ENCODE measurements at places on chromosomes 4 and X.

DNA sequence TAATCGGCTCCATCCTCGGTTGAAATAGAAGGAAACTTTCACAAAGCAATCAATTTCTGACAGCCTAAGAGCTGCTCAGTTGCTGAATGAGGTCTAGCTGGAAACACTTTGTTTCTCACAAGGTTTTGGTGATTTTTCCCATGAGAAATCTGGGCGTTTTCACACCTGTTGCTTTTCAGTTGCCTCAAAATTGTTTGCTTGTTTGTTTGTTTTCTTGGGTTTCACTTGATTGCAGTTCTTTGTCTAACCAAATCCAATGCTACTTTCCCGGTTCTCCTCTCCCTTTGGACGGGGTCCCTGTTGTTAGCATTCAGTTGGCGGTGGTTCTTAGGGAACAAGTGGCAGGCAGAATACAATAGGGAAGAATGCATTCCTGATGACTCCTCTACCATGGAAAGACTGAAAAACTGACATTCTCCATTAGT lies 135.5 kb downstream of the PALLD start:
- DNase-seq, result no peak

- DNase-seq, result no peak
Observed at GRCh38 chrX:28697732-28698131, 110.5 kb downstream of the IL1RAPL1 start.

DNA sequence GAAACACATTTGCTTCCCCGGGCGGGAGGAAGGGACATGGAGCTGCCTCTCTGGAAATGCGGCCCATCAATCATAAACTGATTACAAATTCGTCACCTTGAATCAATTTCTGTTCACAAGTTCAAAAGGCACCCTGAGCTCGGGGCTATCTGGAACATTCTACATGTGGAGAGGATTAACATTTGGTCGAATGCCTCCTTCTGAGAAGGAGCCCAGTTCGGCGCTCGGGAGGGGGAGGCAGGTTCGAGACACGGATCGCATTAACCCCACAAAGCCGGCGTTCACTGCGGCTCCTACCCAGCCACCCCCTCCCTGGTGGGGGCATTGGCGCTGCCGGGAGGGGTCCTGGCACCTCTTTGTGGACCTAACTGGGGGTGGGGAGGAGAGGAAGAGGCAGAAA lies 108.0 kb downstream of the CPZ start:
- DNase-seq, result no peak

DNA sequence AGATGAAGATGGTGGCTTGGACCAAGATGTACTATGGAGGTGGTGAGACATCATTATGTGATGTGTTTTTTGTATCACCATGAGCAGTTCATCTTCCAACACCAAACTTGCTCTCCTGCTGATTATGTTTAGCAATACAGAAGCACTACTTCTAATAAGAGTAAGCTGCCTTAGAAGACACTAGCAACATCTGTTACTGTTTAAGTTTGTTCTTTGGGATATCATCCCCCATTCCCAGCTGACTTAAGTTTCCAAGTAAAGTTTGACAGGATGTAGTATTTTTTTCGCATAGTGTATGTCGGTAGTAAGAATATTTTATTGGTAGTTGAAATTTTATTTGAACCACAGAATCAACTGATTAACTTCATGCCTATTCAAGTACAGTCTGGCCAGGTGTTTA lies 123.5 kb upstream of the BMPR1B start:
- no peak for DNase-seq

DNA sequence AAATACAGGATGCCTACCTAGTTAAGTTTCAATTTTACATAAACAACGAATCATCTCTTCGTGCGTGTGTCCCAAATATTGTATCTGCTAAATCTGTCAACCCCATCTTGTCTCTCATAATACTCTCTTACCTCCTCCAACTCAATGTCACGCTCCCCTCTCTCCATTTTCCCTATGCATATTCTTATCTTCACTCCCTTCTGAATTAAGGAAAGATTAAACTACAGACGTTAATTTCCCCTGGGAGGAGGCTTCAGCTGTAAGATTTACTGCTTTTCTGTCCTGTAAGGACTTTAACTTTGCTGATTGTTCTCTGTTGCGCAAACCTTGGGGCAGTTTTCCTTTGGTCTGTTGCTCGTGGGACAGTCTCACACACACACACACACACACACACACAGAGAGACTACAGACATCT lies 455 bp upstream of the ABCB7 start:
- no peak for DNase-seq

- DNase-seq, result no peak
Observed at GRCh38 chr4:154560419-154560801, 2.4 kb upstream of the FGB start.

- DNase-seq, result no peak
Observed at GRCh38 chrX:23369027-23369426, 34.4 kb downstream of the PTCHD1 start.

- DNase-seq, result no peak
Observed at GRCh38 chr4:126843492-126844067, 789.2 kb upstream of the INTU start.

DNA sequence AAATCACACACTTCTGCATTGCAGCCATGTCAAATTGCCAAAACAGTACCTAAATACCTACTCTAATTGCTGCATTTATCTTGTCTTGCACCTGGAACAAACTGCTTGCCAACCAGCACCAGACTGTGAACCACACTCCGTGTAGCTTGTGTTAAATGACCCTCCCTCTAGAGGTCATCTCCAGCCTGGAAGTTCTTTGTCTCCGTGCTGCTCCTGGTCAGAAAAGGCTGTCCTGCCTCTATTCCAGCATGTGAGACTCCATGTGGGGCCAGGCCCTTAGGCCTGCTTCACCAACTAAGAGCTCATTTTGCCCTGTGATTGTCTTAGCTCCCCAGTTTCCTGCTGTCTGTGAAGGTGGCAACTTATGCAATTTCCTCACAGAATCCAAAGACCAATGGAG lies 28.3 kb downstream of the CNGA2 start:
- DNase-seq, result no peak

DNA sequence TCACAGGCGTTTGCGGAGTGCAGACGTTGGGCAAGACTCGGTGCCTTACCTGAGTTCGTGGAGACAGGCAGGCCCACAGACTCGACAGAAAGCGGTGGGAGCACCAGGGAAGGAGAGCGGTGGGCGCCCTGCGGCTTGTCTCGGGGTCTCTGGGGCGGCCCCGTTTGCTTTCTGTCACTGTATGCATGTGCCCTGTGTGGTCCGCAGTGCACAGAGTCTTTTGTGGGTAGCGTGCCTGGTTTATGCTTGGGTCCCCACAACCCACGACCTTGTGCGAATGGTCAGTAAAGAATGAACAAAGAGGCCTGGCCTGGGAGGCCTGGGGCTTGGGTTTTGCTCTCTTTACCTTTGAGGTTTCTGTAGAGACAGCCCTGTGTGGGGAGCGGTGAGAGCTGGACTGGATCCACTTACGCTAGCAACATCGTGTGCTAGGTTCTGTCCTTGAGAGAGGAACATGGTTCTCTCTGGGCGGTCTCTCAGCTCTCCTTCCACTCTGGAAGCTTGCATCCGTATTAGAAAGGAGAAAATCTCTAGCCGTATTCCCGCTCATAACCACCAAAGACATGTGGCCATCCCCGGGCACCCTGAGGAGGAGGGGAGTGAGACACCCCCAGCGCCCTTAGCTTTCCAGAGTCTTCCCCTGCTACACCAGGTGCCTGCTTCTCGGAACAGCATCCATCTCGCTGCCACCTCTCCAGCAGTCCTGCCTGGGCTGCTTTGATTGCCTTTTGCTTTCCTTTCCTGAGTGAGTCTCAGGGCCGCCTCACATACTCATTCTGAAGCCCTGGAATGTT lies 1.2 kb downstream of the TADA2B start:
- DNase-seq, result no peak

DNA sequence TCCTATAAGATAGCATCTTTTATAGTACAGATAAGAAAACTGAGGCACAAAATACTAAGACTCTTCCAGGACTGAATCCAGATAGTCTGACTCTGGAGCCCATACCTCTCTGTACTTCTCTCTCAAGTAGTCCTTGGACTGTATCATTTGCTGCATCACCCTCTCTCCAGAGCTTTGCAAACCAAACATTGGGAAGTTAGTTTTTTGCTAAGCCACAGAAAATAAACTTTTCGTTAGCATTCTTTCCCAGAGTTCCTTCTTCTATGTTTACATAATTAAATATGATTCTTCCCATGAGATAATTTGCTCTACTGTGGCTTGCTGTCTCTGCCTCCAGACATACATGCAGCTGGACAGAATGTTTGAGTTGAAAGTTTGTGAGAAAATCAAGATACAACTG lies 22.0 kb downstream of the PPEF2 start:
- DNase-seq, result no peak

GRCh38 chr4:14856062-14856933 lies 146.0 kb upstream of the CPEB2 start:
- no peak for DNase-seq

GRCh38 chr4:168118116-168118655 lies 25.8 kb downstream of the ANXA10 start:
- no peak for DNase-seq

DNA sequence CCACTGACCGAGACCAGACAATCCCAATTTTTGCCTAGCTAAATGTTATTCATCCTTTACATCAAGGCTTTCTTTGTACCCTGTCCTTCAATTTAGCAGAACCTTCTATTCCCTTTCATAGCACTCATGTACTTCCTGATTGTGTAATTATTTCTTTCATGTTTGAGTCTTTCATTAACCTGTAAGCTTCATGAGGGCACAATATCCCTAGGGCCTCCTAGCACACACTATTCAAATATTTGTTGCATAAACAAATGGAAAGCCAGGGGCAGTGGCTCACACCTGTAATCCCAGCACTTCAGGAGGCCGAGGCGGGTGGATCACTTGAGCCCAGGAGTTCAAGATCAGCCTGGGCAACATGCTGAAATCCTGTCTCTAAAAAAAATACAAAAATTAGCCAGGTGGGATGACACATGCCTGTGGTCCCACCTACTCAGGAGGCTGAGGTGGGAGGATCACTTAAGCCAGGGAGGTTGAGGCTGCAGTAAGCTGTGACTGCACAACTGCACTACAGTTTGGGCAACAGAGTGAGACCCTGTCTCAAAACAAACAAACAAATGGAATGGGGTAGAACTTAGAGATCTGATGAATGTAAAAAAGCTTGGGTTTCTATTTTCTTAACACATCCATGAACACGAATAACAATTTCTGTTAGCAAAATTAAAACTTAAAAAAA lies 59.0 kb downstream of the SAT1 start:
- DNase-seq, result no peak

GRCh38 chrX:13598877-13599276 lies 29.5 kb downstream of the EGFL6 start:
- no peak for DNase-seq

DNA sequence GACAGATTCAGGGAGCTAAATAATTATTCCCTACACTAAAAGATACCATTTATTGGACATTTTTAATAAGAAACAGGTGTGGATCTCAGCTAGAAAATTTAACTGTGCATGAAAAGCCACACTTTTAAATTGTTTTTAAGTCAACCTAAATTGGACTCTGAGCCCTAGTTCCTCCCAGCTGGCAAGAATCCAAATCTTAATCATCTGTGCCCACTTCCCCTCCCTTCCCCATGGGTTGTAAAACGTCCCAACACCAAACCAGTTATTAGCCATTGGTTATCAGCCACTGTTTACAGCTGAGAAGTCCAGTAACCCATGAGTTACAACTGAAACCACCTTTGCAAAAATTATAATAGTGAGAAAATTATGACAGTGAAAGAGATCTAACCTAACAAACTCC lies 125.6 kb upstream of the S100G start:
- DNase-seq, result no peak

DNA sequence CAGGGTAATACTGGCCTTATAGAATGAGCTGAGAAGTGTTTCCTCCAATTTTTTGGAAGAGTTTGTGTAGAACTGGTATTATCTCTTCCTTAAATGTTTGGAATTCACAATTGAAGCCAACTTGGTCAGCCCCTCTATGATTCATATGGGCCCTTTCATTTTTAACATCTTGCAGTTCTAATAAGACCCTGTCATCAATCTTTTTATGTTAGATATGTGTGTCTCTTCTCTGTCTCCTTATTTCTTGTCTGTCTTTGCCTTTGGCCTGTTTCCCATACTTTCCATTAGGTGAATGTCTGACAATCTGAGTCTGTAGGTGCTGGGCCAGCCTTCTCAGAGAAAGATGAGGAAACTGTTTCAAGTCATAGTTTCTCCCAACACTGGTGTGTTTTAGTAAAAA lies 88.7 kb downstream of the SLC16A2 start:
- no peak for DNase-seq

DNA sequence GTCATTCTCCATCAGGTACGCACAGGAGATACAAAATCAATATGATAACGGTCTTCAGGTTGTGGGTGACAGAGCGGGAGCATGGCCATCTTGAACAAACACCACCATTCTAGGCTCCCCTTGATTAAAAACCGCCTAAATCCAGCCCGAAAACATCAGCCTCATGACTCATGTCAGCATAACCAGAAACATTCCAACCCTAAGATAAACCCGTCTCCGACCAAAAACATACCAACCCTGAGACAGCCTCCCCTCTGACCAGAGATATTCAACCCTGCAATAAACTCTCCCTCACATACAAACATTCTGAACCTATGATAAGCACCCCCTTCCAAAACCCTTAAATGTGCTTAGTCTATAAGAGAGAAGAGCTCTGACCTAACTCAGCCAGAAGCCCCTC lies 157.9 kb downstream of the DHRSX start:
- DNase-seq, result no peak

GRCh38 chr4:20844311-20844710 lies 144.1 kb downstream of the PACRGL start:
- DNase-seq, result no peak

- no peak for DNase-seq
Observed at GRCh38 chrX:97358941-97359340, 475.2 kb downstream of the RPA4 start.

DNA sequence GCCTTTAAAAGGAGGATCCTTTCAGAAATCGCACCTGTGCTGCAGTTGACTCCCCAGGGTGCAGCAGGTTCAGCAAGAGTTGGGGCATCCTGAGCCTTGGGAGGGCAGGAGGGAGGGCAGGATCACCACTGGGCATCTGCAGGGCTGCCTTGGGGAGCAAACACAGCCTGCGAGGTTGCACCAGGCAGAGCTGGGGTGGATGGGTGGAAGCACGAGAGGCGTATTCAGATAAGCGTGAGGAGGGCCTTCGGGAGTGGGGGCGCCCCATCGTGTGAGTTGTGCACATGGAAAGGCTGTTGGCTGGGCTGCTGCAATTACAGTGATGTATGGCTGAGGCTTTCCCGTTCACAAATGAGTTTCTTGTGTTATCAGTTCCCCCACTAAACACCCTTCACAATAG lies 55.5 kb downstream of the PSAPL1 start:
- no peak for DNase-seq

DNA sequence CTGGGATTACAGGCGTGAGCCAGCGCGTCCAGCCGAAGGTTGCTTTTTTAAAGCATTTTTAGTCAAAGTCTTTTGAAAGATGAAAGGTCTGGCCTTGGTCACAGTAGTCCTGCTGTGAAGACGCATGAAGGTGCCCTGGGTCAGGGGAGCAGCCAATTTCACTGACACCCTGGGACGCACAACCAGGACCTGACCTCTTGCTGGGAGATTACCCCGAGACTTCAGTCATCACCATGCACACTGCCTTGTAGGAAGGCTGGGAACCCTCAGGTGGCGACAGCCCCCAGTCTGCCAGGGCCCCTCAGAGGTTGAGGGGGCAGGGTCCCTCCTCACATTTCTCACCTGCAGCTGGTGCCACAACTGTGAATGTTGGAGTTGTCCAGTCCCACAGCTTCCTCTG lies 53.2 kb downstream of the CPLX1 start:
- no peak for DNase-seq

All from stimulated activated CD8-positive, alpha-beta memory T cell treated with anti-CD3 and anti-CD28 coated beads, Interleukin-2, amount 100 ng/mL, for 1 hour (primary cell).